ENCODE measurements at places on chromosomes 2 and 18. TPM values are rescaled to one million over a fixed set of nuclear protein-coding genes. Genes with fewer than 3 reads are reported as not detected.
A peak's percentile ranks its signal among the peaks of the same experiment; 100 is the strongest.

GRCh38 chr2:42087857-42088195 lies 40.0 kb downstream of the PKDCC start:
- no peak overlapping the region for H3K27ac ChIP-seq
- H3K4me3 ChIP-seq = no peak overlapping the region
- H3K4me1 ChIP-seq = peaks cover 16% of the 10 kb centered on the region
- no peaks in the 10 kb centered on the region for H3K36me3 ChIP-seq
- no peaks in the 10 kb centered on the region for H3K27me3 ChIP-seq

DNA sequence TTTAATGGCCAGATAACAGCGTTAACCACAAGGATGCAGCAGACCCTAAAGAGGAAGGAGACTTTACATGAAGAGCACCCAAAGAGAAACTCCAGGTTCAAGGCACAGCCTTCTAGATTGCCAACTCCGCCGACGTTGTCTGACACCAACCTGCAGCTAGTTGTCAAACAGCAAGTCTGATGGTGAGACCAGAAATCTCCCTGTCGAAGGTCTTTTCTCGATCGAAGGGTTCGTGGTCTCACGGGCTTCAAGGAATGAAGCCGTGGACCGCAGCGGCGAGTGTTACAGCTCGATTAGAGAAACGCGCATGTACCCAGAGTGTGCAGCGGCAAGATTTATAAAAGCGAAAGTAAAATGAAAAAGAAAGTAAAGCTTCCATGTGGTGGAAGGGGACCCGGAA lies 656.3 kb downstream of the XIRP2 start:
- no peaks in the 10 kb centered on the region for H3K4me1 ChIP-seq
- no peak for DNase-seq
- no peaks in the 10 kb centered on the region for H3K36me3 ChIP-seq
- no peak overlapping the region for H3K4me3 ChIP-seq
- peaks cover 1% of the 10 kb centered on the region for H3K27me3 ChIP-seq

Gene TLX2
- total RNA-seq = 0.17 TPM

- no peak overlapping the region for H3K4me3 ChIP-seq
- H3K4me1 ChIP-seq = no peaks in the 10 kb centered on the region
- H3K27ac ChIP-seq = no peak overlapping the region
- H3K27me3 ChIP-seq = no peaks in the 10 kb centered on the region
- H3K36me3 ChIP-seq = peaks cover 20% of the 10 kb centered on the region
- no peak for DNase-seq
These were observed 10.9 kb downstream of the TRIB2 start for GRCh38 chr2:12727641-12728040.

DNA sequence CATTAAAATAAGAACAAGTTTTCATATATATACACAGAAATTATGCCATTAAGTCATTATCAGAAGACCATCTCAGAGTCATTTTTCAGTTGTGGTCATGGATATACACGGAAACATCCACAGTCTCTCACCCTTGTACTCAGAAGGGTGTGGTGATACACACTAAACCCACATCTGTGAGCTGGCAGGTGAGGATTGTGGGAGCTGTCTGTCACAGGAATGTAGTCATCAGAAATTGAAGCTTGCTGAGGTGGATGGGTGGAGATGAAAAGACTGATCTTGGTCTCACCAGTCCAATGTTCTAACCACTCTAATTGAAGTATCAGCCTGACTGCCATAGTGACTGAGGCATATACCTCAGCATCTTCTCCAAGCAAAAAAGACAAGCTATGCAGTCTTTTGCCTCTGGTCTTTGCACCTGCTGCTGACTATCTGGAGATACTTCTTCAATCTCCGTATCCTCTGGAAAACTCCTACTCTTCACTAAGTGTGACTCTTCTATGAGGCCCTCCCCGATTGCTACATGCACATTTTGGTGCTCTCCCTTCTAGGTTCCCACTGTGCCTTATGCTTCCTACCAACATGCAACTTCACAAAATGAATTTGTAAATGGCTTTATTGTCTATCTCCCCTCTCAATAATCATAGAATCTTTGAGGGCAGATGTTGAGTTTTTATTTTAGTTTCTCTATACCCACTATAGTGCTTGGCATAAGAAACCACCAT lies 232.8 kb downstream of the DYM start:
- no peaks in the 10 kb centered on the region for H3K4me1 ChIP-seq
- no peak overlapping the region for H3K4me3 ChIP-seq
- H3K27me3 ChIP-seq = no peaks in the 10 kb centered on the region

Gene GKN2
- not detected for total RNA-seq

- peaks cover 5% of the 10 kb centered on the region for H3K4me1 ChIP-seq
- H3K27ac ChIP-seq = peak overlapping the region; percentile 16
- H3K27me3 ChIP-seq = no peaks in the 10 kb centered on the region
- H3K4me3 ChIP-seq = no peak overlapping the region
- H3K36me3 ChIP-seq = no peaks in the 10 kb centered on the region
These were observed 53.4 kb downstream of the AAK1 start for GRCh38 chr2:69589973-69590652.

DNA sequence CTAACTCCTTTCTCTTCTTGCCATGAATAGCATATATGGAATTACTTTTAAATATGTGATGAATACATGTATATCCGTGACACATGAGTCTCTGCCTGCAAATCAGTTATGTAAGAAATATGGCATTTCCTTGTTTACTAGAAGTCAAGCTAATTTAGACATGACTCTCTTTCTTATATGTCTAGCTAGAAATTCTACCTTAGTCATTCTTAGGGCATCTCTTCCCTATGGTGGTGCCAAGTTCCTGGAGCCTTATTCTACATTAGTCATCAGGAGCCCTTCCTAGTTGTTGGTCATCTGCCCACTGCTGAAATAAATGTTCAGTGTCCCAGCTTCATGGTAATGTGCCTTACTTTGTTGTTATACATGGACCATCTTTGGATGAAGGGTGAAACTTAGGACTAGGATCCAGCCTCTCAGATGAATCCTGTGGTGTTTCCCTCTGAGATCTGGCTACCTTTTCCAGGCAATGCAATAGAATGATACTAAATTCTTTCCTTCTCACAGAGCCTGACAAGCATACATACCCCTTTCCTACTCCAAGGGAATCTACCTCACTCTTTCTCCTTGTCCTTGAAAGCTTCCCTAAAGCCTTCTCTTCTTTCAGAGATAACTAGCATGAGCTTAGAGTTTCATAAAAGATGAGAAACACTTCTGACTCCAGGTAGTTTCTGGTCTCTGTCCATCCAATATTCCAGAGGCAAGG lies 415.3 kb upstream of the VWC2L start:
- no peaks in the 10 kb centered on the region for H3K27me3 ChIP-seq
- no peak for DNase-seq
- no peaks in the 10 kb centered on the region for H3K4me1 ChIP-seq
- H3K4me3 ChIP-seq = no peak overlapping the region
- H3K36me3 ChIP-seq = no peaks in the 10 kb centered on the region

GRCh38 chr2:69797836-69798289 lies 31.6 kb upstream of the GMCL1 start:
- no peaks in the 10 kb centered on the region for H3K27me3 ChIP-seq
- no peak overlapping the region for H3K27ac ChIP-seq
- H3K36me3 ChIP-seq = no peaks in the 10 kb centered on the region
- DNase-seq = no peak
- H3K4me1 ChIP-seq = peaks cover 16% of the 10 kb centered on the region
- H3K4me3 ChIP-seq = no peak overlapping the region

- H3K4me3 ChIP-seq = no peak overlapping the region
- H3K4me1 ChIP-seq = no peaks in the 10 kb centered on the region
- no peaks in the 10 kb centered on the region for H3K27me3 ChIP-seq
These were observed 350.4 kb downstream of the MBD2 start for GRCh38 chr18:53874103-53874502.

Gene MC5R
- 0.31 TPM for total RNA-seq

GRCh38 chr2:40760071-40760666 lies 308.3 kb upstream of the SLC8A1 start:
- no peaks in the 10 kb centered on the region for H3K4me1 ChIP-seq
- H3K4me3 ChIP-seq = no peak overlapping the region
- H3K36me3 ChIP-seq = no peaks in the 10 kb centered on the region
- no peaks in the 10 kb centered on the region for H3K27me3 ChIP-seq
- no peak overlapping the region for H3K27ac ChIP-seq
